ENCODE measurements at places on chromosomes 12 and 14. TPM values are rescaled to one million over a fixed set of nuclear protein-coding genes. Genes with fewer than 3 reads are reported as not detected.

DNA sequence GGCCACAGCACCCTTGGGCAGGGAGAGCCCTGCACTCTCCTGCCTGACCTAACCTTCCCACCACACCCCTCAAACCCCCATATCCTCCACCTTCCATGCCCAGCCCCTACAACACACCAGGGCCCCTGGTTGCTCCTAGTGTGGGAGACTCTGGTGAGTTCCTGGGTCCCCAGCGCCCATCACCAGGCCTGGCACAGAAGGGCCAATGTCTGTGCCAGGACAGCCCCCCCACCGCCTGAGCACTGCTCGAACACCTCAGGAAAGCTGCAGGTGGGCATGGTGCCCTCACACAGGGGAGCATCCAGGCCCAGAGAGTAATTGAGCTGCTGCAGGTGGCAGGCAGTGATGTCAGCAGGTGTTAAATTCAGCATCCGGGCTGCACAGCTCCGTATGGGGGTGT is 15.2 kb downstream of the ADCY6 start:
- DNase-seq: no peak

DNA sequence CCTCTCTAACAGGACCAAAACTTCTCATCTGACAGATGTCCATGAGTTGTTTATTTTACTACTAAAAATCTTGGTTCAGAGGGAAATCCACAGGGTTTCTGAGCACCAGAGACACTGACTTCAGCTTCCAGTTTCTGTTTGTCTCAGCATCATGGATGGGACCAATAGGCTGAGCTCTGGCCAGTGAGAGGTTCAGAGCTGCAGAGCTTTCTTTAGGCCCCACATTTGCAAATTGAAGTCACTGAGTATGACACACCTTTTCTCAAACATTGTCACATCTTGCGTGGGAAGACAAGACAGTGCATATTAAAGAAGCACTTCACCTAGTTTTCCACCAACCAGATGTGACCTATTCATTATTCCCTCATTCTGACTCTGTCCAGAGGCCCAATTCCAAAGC is 45.2 kb downstream of the RDH12 start:
- DNase-seq: no peak

DNA sequence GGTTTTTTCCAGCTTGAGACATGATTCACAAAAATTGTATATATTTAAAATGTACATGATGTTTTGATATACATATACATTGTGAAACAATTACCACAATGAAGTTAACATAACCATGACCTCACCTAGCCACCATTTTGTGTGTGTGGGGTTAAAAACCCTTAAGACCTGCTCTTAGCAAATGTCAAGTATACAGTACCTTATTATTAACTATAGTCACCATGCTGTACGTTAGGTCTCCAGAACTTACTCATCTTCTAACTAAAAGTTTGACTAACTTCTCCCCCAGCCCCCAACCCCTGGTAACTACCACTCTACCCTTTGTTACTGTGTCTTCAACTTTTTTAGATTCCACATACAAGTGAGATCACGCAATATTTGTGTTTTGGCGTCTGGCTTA is 52.6 kb downstream of the EIF2S3B start:
- DNase-seq: no peak

ASPG gene
- 0.05 TPM for polyA plus RNA-seq

- DNase-seq: no peak
Measured at GRCh38 chr14:50533806-50534205, 1.4 kb upstream of the MAP4K5 start.

DNA sequence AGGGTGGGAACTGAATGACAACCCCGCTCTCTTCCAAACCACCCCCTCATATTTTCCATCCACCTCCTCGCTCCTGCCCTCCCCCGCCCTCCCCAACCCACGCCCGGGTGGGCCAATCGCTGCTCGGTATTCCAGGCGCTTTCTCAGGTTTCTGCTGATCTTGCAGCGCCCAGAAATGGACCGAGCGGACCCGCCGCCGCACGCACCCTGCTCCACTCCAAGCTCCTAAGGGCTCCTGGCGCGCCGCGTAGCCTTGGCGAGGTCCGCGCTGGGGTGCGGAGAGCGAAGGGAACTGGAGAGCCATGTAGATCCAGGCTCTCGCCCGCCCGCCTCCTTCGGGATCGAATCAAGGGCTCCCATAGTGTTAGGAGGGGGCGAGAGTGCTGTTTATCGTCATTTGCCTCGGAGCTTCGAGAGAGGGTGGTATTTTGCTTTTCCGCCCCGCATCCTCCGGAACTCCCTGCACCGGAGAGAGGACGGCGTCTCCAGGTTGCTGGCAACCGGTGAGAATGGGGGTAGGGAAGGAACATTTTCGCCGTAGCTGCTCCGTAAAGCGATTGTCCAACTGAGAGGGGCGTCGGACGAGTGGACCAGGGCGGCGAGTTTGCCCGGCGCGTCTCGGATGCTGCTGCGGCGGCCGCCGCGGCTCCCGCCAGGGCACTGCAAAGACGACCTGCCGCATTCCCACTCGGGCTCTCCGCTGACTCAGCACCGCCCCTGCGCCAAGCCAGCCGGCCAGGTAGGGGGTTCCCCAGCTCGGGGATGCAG is at the start of gene KCNA1:
Gene KCNA1, plus strand, starts transcription at position 172 of the 768 bp plus-strand sequence. CDS start 1,474 bp downstream, outside the sequence.
- DNase-seq: no peak
